Gastroesophageal sphincter (tissue), 4 donors: ENCODE measurements at places on chromosomes 7 and 10.

DNA sequence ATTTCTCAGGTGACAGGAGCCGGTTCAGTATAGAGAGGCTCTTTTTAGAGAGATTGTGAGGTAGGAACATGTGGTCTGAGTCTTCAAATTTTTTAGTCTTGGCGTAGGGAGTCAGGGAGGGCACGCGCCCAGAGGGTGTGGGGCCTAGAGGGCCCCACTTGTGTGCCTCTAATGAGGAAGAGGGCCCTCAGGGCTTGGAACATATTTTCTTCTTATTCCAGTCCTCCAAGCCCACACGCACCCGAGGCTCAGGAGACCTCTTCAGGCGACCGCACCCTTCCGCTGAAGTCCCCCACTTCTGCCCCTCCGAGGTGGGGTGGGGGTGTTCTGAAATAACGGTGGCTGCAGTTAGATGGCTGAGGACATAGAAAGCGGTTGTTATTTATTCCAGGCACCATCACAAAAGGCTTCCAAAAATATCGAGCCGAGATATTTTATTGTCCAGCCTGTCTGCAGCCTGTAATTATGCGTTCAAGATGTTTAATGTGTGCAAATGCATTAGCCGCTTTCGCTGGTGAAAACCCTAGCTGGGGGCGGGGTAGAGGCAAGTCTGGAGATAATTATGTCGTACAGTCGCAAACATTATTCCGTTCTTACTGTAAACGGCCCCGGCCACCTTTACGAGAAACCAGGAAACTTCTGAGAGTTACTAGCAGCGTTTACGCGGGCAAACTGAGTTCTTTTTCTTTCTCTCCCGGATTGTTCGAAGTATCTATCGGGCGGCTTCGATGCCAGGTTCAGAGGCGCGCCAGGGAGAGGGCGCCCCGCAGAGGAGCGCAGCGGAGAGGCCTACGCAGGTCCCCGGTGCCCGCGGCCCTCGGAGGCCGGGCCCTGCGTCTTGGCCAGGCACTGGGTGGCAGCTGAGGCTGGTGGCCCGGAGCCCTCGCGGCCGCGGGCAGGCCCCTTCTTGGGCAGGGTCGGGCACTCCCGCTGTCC lies 12.9 kb upstream of the HOXA13 start:
- ATAC-seq, result no peak

- ATAC-seq, result peak; percentile 71
Observed at GRCh38 chr10:4073912-4074311, 288.9 kb upstream of the KLF6 start.

GRCh38 chr7:1275451-1276381 lies 43.0 kb downstream of the UNCX start:
- no peak for ATAC-seq

DNA sequence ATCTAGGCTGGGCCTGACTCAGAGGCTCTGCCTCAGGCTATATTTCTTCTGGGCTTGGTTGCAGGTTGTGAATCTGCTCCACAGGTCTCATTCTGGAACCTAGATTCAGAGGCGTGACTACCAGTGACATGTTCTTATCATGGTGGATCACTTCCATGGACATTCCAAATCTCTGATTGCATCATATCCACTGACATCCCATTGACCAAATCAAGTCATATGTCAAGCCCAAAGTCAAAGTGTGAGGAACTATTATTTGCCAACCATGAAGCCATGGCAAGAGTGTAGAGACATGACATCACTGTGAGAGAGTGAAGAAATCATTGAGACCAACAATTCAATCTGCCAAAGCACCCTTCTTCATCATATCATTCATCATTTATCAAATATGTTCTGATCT lies 11.9 kb upstream of the ODAD2 start:
- no peak for ATAC-seq

- no peak for ATAC-seq
Observed at GRCh38 chr10:34018129-34018528, 683.7 kb upstream of the NRP1 start.
